ENCODE measurements at places on chromosomes 1 and 21.

GRCh38 chr1:162732566-162733335 is 57.8 kb upstream of the HSD17B7 start:
- no peak for DNase-seq

- DNase-seq: peak; percentile 52
These were observed 164.7 kb upstream of the RGS18 start for GRCh38 chr1:191993549-191993948.

DNA sequence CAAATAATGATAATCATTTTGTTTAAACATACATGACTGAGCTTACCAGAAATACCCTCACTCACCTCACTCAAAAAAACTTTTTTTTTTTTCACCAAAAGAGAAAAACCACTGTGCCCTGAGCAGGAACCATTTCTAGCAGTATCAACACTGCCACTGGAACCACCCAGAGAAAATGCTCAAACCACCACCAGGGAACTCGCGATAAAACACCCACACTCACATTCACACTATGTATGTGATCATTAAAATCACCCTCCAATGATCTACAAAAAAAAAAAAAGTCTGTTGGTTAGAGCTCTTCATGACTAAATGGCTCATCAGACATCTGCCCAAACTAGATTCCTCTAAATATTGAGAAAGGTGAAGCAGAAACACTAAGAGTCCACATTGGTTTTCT is 11.5 kb downstream of the TIAM1 start:
- DNase-seq: no peak

- no peak for DNase-seq
These were observed 838.6 kb downstream of the LTN1 start for GRCh38 chr21:28154121-28154520.

DNA sequence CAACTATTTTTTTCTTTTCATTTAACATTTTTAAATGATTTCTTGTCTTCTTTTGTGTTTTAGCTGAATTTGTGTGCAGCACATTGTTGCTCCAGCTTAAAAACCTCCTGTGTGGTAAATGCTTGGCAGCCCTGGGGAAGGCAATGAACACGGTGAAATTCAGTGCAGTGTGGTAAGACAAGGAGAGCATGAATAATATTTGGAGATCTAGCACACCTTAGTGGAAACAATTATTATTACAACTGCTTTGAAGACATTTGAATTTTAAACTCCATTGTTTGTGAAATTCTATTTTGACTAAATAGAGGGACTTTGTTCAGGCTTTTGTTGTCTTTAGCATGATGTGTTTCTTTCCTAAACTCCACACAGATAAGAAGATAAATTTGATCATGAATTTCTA is 242.6 kb upstream of the CXADR start:
- DNase-seq: peak; percentile 16
